ENCODE measurements at places on chromosomes 12 and 14. TPM values are rescaled to one million over a fixed set of nuclear protein-coding genes. Genes with fewer than 3 reads are reported as not detected.

- no peak for DNase-seq
Observed at GRCh38 chr12:44763021-44763420, 113.1 kb downstream of the NELL2 start.

- DNase-seq, result no peak
Observed at GRCh38 chr12:130075497-130076076, 86.7 kb upstream of the FZD10 start.

DNA sequence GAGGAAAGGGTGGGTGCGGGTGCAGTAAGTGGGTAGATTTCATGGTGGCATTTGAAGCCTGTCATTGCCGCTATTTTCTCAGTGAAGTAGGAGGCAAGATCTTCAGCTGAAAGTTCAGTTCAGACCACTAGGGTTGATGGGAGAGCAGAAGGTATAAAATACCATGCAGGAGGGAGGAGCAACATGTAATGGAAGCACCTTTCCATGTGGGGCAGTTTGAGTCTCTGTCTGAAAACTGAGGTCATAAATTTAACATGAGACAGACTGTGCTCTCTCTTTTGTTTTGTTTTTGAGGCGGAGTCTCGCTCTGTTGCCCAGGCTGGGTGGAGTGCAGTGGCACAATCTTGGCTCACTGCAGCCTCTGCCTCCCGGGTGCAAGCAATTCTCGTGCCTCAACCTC lies 22.7 kb downstream of the LRRC74A start:
- DNase-seq, result no peak

DNA sequence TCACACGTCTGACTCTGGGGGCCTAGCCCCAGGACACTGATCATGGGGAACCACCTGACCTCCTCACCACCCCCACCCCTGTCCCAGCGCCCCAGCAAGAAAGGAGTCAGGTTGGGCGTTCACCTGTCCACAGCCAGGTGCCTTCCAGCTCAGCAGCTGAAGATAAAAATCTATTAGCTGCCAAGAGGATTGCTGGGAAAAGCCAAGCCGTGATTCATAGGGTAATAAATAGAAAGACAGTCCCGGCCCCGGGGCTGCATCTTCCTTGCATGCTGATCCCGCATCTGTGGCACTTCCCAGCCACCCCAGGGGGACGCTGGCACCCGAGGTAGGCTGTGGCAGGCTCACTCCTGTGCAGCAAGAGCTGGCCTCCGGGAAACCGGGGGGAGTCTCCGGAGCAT lies 70.2 kb upstream of the NCOR2 start:
- no peak for DNase-seq

GRCh38 chr14:49058511-49058910 lies 527.7 kb downstream of the RPS29 start:
- DNase-seq, result no peak

DNA sequence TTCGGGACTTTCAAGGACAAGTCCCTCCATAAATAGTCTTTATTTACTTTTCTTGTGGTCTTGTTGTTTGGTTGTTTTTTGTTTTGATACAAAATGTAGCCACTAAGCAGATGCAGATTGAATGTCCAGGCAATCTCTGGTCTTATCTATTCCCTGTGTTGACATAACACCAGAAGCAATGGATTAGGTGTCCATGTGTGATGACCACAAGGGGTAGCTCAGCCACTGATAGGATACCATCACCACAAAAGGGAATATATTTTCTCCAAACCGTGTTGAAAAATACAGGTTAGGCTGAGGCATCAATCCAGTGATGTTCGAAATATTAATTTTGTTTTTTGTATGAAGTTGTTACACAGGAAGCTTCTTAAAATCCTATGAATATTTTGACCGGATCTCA lies 196.3 kb downstream of the EPS8 start:
- peak; percentile 15 for DNase-seq

DNA sequence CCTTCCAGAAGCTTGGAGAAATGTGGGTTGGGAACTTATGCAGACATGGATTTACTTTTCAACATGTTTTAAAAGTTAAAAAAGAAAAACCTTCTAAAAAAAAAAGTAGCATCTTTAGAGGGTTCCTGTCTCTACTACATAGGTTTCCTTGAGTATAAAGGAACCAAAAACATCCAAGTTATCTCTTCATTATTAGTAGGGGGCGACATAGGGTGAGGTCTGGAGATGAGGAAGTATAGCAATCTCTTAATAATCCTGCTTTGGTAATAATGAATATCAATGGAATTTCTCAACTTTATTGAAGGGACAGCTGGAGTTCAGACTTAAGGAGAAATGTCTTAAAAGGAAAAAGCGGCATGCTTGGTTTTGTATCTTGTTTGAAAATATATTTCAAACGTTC lies 6.5 kb upstream of the PLXNC1 start:
- no peak for DNase-seq

- DNase-seq, result no peak
Observed at GRCh38 chr12:132610051-132610759, at the start of gene LRCOL1. Gene LRCOL1, minus strand, starts transcription at chr12:132610582. Its CDS starts 4,331 bp downstream, at chr12:132606251.

DNA sequence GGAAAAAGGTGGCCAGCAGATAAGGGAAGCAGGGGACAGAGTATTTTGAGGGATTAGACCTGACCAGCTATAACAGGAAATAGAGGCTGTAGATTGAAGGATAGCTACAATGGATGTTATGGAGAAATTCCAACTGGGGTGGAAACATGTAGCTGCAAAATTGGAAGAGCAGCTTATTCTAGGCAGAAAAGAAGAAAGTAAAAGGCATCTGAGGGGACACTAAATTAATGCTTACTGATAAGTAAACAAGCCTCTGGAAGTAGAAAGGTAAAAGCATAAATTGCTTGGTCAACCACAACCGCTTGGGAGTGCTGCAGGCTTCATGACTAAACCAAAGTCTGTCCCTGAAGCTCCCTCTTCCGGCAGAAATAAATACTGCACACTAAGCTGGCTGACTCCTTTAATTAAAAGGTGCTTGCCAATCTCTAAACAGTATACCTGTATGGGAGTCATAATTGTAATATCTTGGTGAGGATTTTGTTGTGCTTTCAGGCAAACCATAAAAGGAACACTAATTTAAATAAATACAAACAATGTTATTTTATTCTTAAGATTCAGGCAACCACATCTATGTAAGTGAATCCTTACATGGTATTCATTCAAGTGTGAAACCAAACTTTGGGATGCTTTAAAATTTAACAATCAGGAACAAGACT lies 7.7 kb downstream of the UBC start:
- DNase-seq, result peak; percentile 87

GRCh38 chr14:28830115-28830534 lies 63.5 kb downstream of the FOXG1 start:
- DNase-seq, result no peak

The TBX3 gene
- not detected for total RNA-seq

The RGS6 gene
- not detected for total RNA-seq

The P2RX2 gene
- not detected for total RNA-seq

The GRIP1 gene
- 8.2 TPM for total RNA-seq

The DGKA gene
- total RNA-seq, result 3.7 TPM

The RNASE7 gene
- not detected for total RNA-seq

Data from SJCRH30 (cell line).